Kidney tubule cell (primary cell): ENCODE measurements at places on chromosomes 1 and 21.

DNA sequence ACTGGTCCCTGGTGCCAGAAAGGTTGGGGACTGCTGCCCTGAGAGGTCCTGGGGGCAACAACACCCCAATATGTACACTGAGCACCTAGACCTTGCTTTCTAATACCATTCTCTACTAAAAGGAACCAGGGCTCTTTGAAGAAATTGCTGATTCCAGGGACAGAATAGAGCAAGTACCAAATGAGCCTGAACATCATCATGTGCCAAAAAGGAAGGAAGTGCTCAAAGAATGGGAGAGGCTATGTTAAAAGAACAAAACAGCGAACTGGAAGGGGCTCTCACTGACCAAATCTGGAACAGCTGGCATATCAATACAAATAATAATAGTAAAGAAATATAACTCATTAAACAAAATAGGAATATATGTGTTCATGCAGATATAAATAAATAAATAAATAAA, 50.8 kb downstream of the PIK3R3 start:
- DNase-seq = no peak

DNA sequence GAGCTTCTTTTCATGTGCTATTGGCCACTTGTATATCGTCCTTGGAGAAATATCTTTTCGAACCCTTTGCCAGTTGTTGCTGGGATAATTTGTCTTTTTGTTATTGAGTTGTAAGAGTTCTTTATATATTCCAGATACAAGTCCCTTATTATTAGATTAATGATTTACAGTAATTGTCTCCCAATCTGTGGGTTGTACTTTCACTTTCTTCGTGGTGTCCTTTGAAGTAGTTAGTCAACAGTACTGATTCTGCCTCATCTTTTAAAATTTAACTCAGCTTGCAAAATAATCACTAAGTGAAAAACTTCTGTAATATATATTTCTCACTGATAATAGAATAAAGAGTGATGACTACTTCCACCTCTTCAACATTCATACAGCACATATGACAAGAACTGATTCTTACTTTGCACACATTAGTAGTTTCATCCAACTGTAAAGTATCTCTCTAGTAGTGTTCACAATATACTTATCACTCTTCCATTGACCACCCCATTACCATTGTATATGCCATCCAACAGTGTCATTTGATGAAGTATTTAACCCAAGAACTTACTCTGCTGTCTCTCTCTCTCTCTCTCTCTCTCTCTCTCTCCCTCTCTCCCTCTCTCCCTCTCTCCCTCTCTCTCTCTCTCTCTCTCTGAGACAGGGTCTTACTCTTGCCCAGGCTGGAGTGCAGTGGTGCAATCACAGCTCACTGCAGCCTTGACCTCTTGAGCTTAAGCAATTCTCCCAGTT, 104.2 kb upstream of the DMRTA2 start:
- peak; percentile 72 for DNase-seq

DNA sequence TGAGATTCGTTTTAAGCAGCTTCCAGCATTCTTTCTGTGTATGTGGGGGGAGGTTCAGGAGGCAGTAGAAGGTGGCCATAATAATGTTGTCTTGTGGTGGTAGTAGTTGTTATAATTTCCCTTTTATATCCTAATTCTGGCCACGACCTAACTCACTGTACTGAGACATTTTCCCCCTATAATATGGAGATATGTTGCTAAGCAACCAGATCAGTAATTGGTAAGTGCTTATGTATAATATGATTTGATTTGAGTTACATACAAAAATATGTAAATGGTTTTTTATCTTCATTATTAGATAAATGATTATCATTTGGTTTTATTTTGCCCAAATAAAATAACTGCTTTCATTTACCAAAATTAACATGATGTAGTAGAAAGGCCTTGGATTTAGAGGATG, 376.2 kb downstream of the KIF26B start:
- no peak for DNase-seq

DNA sequence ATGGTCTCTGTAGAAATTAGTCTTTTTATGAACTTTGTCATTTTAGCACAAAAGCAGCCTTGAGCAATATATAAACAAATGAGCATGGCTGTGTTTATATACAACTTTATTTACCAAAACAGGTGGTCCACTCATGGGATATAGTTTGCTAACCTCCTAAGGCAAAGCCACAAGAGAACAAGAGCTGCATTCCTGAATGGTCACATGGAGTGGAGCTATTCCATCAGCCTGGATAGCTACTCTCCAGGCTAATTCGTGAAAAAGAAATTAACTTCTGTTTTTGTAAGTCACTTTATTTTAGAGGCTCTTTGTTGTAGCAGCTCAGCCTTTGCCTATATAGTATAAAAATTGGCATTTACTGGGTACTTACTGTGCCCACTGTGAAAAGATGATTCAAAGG, 163.3 kb upstream of the FAM78B start:
- DNase-seq = no peak

DNA sequence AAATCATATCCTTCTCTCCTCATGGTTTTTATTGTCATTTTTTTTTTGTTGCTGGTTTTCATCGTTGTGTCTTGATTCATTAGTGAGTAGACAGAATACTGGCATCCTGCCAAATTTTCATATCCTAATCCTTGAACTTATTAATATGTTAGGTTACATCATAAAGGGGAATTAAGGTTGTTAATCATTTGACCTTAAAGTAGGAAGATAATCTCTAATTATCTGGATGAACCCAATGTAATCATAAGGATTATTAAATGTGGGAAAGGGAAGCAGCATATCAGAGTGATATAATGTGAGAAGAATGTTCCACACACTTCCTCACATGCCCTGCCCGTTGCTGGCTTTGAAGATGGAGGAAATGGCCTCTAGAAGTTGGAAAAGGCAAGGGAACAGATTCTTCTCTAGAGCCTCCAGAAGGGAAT, 299.7 kb downstream of the HMCN1 start:
- peak; percentile 67 for DNase-seq

- no peak for DNase-seq
Observed at GRCh38 chr1:64203420-64203819, at the start of gene UBE2U. UBE2U (plus strand) TSS chr1:64203623; CDS start chr1:64204051, 428 bp downstream.

GRCh38 chr1:80448081-80448480, 1352.7 kb upstream of the ADGRL2 start:
- no peak for DNase-seq

GRCh38 chr1:29708796-29709703, 472.7 kb downstream of the PTPRU start:
- DNase-seq = peak; percentile 95

GRCh38 chr1:56817716-56818463, 1.3 kb downstream of the FYB2 start:
- no peak for DNase-seq

GRCh38 chr1:165152727-165153126, 203.8 kb downstream of the LMX1A start:
- DNase-seq = peak; percentile 15

- no peak for DNase-seq
Observed at GRCh38 chr1:218433744-218434143, 88.6 kb downstream of the TGFB2 start.

DNA sequence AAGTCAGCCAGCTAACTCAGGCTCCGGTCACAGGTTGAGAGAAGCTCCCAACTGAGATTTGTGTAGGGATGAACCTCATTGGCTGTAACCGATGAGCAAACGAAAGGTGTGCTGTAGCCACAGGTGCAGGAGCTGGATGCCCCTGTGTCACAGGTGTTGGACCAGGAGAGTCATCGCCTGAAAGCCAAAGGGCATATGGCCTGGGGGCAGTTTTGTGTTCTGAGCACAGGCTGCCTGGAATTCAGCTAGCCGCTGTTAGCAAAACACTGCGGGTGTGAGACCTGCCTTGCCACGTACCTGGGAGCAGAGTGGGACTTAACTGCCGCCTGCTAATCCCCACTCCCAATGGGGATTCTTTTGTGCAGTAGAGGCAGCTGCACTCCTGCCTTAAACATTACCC, 55.3 kb downstream of the NEK7 start:
- no peak for DNase-seq

DNA sequence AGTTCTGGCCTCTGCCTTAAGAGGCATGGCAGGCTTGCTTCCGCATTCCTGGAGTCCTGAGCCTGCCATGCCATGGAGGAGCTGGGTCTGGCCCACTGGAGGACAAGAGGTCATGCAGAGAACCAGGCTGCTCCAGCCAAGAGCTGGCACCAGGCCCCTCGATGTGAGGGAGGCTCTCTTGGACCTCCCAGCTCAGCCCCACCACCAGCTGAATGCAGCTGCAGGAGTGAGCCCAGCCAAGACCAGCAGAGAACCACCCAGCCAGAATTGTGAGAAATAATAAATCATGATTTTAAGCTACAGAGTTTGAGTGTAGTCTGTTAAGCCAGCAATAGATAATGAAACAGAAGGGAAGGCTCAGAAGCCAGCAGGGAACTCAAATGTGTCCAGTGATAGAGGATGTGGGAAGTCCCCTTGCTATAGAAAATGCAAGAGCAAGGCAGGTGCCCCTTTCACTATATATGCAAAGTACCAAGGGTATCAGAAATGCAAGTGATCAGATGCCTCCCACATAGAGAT, 118.4 kb downstream of the HIVEP3 start:
- no peak for DNase-seq

DNA sequence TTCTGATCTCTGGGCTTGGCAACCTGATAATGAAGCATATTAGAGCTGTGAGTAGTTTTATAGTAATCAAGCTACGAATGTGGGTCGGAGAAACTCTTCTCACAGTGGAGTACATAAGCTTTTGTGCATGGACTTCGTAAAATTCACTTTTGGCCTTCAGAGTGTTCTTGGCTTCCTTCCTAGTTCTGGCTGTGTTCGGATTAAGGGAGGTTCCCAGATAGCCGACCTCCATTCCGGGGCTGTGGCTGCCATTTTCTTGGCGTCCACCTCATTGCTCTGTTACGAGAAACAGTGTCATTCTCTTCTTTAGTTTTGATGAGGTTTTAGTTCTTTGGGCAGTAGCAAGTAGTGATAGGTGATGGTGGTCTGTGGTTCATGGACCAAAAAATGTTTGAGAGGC, 26.3 kb downstream of the CAMTA1 start:
- no peak for DNase-seq

DNA sequence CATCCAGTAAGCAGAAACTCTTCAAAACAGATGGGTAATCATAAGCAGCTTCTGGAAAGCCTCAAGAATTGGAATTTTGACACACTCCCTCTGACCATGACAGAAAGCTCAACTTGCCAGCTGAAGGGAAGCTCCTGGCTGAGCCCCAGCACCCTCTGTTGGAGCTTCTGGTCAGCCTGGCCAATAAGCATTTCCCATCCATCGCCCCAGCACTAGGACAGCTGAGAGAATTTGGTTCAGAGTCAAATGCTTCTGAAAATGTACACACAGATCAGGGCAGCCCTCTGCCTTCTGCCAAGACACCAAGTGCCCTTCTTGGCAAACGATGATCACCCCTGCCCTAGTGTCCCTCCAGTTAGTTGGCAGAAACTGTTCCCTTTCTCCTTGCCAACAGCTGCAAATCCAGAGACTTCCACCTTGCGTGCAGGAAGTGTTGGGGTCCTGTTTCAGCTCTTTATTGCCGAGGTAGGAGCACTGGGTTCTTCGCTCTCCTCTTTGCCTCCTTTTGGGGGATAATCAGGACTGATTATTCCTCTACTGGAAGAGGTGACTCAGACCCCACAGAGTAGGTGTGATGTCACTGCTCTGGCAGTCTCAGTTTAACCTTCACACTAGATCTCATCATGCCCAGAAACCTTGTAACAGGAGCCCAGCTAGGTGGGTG, 11.9 kb downstream of the PIGV start:
- peak; percentile 90 for DNase-seq

DNA sequence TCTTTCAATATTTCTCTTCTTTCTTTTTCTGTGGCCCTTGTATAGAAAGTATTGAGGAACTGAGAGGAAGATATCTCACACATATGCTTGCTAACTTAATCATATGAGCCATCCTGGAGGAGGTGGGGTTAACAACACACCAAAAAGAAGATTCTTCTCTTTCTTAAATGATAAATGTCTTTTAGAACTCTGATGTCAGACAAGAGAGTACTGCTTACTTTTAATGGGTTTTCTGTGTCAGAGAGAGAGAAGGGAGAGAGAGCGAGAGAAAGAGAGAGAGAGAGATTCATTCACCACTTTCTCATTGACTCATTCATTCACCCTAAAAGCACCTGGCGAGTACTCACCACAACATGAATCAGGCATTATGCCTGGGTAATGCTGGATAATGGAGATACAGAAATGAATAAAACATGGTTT, 250.3 kb upstream of the SGIP1 start:
- DNase-seq = peak; percentile 87

GRCh38 chr21:33197496-33197895, 32.2 kb upstream of the IFNAR2 start:
- DNase-seq = no peak

DNA sequence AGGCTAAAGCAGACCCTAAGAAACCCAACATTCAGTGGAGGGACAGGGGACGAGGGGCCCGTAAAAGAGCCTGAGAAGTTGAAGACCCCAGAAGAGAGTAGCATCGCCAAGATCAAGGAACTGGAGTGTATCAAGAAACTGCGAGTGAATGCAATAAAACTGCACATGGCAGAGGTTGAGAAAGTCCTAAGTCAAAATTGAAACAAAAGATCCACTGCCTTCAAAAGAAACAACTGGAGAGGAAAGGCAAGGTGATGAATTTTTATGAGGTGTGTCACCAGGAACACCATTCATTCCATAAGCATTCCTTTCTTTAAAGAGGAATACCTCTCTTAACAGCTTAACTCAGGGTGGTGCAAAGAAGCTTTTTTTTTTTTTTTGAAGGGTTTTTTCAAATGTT, 38.3 kb upstream of the ADORA3 start:
- DNase-seq = peak; percentile 87

DNA sequence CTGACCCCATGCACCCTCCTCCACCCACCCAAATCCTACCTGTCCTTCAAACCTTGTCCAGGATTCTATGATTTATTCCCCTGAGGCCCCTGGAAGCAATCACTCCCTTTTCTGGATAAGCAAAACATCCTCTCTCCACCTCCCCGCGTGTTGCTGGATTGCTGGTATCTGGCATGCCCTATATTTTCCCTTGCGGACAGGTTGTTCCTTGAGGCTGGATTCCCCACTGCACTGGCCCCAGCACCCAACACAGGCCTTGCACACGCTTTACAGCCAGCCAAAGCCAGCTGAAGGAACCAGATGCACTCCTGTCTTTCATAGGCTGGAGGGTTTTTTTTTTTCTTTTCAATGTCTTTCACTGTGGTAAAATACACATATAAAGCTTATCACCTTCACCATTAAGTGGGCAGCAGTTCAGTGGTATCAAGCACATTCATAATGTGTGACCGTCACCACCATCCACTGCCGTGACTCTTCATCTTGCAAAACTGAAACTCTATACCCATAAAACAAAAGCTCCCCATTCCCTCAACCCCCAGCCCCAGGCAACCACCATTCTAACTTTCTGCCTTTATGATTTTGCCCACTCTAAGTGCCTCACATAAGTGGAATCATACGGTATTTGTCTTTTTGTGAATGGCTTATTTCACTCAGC, 50.9 kb downstream of the TOR1AIP2 start:
- DNase-seq = no peak
